CD4-positive, CD25-positive, alpha-beta regulatory T cell (primary cell): ENCODE measurements at places on chromosomes 7 and 10.

- no peak for DNase-seq
These were observed 523.5 kb downstream of the PARD3 start for GRCh38 chr10:34291466-34292193.

GRCh38 chr10:32738958-32739357 is 219.1 kb downstream of the ITGB1 start:
- DNase-seq = no peak

GRCh38 chr7:28069807-28070206 is 110.8 kb downstream of the JAZF1 start:
- DNase-seq = no peak

- no peak for DNase-seq
These were observed 11.2 kb downstream of the TRA2A start for GRCh38 chr7:23520582-23520981.

- no peak for DNase-seq
These were observed 56.1 kb downstream of the SP8 start for GRCh38 chr7:20730611-20731010.

DNA sequence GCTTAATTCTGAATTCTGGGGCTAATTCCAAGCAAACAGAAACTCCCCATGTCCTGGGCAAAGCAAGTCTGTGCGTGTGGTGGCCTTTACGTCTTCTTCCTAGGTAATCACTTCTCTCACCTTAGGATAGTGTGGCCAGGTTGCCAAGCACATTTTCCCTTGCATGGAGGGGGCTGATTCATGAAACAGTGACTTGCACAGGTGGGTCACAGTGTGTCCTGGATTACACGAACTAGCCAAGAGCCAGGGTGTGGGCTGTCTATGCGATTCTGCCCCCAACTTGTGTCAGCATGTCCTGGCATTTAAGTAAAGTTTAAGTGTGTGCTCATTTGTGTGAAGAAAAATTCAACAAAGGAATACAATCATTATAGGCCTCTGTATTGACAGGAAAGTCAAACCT is 18.5 kb upstream of the SEM1 start:
- no peak for DNase-seq

GRCh38 chr7:35697414-35698175 is 2.7 kb upstream of the HERPUD2 start:
- no peak for DNase-seq

DNA sequence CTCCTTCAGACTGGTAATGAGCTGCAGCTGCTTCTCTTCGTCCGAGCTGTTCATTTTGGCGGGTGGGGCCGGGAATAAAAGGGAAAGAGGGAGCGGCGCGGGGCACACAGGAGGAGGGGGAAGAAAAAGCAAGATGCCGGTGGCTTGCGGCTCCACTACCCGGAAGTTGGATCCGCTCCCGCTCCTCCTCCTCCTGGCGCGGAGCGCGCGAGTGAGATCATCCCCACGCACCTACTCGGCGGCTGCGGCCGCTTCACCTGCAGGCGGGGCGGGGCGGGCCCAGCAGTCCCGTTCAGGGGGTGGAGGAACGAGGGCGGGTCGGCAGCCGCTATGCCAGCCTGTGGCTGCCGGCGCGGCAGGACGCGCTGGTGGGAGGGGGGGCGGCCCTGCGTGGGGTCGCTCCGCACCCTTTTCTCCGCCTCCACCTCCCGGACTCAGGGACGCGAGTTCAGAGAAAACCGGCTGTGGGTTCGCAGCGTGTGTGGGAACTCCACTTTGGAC is at the start of gene SHTN1:
Gene SHTN1 (minus strand): TSS at position 162 of the 501 bp plus-strand sequence. CDS start 108 bp downstream, at position 54.
- peak; percentile 30 for DNase-seq

DNA sequence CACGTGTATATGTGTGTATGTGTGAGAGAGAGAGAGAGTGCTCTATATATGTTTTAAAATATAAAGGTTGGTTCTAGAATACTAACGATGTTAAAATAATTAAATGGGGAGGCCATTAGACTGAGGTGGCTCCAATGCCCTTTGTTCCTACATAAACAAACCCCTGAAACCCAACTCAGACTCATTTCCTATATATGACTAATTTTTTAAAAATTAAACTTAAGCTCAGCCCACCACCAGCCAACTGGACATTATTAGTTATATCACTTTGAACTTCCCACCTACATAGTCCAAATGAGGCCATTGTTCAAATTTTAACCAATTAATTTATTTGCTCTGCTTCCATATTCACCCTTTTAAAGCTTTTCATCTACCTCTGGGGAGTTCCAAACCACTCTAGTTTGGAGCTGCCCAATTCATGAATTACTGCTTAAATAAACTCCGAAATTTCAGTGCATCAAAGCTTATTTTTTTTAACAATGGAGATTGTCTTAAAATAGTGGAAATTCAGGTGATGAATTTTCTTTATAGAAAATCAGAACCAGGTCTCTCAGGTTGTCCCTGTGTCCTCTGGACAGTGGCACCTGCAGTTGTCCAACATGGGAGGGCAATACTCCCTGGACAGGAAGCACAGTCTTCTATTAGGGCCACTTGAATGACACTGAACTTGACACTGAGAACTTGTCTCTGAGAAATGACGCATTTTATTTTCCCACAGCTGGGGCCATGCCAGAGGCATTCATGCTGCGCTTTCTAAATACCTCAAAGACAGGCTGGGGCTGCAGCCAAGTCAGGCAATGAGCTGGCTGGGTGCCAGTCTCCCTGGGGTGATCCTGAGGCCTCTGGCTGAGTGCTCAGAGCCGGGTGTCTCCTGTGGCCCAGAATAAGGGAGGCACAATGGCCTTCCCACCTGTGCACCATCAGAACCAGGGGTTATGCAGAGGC is 109.5 kb upstream of the TMEM72 start:
- no peak for DNase-seq

DNA sequence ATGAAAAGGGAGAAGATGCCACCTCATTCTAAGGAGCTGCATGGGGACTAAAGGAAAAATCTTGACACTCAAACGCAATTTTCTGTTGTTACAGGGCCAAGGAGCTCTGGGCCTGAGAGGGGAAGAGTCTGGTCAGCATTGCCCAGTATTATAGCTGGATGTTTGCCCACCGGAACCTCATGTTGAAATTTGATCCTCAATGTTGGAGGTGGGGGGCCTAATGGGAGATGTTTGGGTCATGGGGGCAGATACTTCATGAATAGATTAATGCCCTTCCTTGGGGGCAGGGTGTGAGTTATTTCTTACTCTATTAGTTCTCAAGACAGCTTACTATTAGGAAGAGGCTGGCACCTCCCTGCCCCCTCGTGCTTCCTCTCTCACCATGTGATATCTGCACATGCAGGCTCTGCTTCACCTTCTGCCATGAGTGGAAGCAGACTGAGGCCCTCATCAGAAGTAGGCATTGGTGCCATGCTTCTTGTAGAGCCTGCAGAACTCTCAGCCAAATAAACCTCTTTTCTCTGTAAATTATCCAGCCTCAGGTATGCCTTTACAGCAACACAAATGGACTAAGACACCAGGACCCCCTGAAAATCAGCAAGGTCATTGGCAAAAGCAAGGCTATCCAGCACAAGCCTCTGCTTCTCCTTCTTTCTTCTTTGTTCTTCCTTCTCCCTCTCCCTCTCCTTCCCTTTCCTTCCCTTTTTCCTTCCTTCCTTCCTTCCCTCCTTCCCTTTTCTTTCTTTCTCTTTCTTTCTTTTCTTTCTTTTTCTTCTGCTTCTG is 15.1 kb downstream of the GCK start:
- DNase-seq = no peak

DNA sequence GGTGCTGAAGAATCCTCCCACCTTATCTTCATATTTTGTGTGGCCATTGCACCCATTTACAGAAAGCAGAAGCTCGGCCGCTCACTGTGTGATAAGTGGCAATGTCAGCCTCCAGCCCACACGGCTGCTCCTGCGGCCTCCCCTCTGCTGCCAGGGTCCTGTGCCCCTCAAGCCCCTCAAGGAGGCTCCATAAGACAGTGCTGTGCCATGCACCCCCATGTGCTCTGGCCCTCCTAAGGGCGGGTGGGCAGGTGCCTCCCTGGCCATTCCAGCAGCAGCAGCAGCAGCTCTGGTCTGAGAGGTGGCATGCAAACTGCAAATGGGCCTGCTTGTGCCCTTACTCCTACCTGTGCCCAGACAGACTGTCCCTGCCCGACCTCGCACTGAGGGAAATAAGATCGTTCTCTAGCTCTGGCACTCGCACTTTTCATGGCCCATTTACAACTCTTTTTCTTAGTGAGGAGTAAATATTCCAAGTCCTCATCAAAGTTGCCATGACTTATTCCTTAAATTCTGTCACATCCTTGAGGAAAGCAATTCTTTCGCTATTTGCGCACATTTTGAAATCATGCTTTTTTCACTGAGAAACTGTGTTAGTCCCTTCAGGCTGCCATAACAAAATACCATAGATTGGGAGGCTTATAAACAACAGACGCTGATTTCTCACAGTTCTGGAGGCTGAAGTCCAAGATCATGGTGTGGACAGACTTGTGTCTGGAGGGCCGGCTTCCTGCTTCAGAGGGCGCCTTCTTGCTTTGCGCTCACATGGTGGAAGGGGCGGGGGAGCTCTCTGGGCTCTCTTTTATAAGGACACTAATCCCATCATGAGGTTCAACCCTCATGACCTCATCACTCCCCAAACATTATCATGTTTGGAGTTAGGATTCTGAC is 187.8 kb downstream of the COBL start:
- DNase-seq = no peak

DNA sequence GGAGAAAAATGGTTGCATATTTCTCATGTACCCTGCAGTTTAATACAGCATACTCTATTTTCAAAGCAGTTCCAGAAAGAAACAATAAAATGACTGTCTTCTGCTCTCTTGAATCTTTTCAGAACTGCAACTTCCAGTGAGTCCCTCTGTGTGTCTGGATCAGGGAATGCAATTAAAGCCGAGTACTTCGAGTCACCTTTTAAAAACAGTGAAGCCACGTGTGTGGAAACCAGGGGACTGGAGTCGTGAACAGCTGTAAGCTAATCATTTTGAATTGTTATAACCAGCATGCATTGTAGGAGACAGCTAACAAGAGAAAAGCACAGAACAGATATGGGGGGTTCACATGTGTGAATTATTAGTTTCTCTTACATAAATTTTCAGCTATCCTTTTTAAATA is 109.1 kb downstream of the CPED1 start:
- DNase-seq = no peak

GRCh38 chr10:102121739-102122372 is 1.7 kb upstream of the LDB1 start:
- no peak for DNase-seq

DNA sequence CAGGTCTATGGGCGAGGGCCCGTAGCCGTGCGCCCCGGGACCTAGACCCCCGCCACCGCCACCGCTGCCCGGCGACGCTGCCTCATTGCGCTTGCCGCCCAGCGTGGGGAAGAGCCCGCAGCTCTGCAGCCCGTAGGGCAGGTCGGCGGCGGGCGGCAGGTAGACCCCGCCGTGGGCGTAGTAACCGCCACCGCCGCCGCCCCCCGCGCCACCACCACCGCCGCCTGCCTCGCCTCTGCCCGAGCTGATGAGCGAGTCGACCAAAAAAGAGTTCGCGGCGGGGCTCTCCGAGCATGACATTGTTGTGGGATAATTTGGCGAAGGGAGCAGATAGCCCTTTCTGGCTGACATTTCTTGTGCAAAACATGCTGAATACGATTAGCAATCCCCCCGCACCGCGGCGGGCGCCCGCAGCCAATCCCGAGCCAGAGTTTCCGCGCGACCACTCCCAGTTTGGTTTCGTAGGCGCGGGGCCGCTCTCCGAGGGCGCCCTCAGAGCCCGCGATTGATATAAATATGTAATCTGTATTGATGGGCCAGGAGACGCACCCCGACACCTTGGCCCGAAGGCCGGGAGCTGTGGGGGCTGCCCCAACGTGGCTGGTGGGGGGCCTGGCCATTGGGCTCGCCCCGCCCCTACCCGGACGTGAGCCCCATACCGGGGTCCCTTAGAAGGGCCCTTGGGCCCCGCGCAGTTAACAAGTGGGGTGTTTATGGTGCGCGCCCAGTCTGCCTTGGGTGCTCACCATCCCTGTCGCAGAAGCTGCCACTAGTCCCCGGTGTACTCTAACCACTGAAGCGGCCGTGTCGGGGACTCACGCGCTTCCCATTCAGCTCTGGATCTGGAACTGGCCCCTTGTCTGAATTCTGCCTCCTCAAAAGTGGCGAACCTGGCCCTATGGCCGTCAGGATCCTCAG is at the start of gene HOXA10:
Gene HOXA10 (minus strand): TSS at position 365 of the 918 bp plus-strand sequence. CDS start 14 bp downstream, at position 351.
- DNase-seq = no peak

GRCh38 chr10:22466763-22467334 is 121.6 kb downstream of the SPAG6 start:
- no peak for DNase-seq

GRCh38 chr7:111796671-111797070 is 234.4 kb upstream of the IMMP2L start:
- peak; percentile 5 for DNase-seq

- DNase-seq = no peak
These were observed 786.1 kb downstream of the ANKRD7 start for GRCh38 chr7:119010635-119011034.

- no peak for DNase-seq
These were observed 416.4 kb downstream of the GFRA1 start for GRCh38 chr10:115856580-115856979.

GRCh38 chr10:31963589-31963980 is 35.0 kb upstream of the ARHGAP12 start:
- DNase-seq = no peak

DNA sequence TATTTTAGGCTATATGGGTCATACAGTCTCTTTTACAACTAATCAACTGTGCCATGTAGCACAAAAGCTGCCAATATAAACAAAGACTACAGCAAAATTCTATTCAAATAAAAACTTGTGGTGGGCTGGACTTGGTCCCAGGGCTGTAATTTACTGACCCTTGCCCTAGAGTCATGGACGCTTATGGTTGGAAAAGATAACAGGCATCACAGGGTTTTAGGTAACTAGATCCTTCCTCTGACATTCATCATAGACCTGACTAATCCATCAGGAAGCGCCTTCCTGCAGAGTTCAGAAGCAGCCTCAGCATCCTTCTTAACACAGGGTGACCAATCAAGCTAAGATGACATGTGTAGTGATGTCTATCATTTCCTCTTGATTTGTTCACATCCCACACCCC is 40.2 kb upstream of the GPAM start:
- no peak for DNase-seq
